ENCODE measurements at places on chromosomes 6 and 20.
A peak's percentile ranks its signal among the peaks of the same experiment; 100 is the strongest.

DNA sequence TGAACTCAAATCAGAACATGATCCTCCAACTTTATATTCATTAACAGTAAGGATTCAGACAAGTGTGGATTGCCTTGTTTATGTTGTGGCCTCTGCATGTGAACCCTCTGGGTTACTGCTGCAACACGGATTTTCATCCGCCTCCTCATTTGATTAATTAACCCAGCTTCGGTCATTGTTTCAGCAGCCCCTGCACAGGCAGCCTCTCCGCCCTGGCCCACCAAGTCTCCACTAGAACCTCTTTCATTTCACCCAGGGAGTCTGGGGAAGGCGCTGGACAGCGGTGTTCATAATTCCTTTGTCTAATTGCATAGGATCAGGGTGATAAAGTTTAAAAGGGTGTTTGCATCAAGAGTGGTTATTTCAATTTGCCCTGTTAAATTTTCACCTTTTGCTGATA lies 15.7 kb downstream of the NKX2-2 start:
- DNase-seq: no peak

DNA sequence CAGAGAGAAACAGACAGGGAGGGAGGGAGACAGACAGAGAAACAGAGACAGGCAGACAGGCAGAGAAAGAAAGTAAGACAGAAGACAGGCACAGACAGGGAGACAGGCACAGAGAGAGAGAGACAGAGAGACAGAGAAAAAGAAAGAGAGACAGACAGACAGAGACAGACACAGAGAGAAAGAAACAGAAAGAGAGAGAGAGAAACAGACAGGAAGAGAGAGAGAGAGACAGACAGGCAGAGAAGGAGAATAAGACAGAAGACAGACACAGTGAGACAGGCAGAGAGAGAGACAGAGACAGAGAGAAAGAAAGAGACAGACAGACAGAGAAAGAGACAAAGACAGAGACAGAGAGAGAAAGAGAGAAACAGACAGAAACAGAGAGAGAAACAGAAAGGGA lies 754.8 kb upstream of the DEFB115 start:
- DNase-seq: no peak

DNA sequence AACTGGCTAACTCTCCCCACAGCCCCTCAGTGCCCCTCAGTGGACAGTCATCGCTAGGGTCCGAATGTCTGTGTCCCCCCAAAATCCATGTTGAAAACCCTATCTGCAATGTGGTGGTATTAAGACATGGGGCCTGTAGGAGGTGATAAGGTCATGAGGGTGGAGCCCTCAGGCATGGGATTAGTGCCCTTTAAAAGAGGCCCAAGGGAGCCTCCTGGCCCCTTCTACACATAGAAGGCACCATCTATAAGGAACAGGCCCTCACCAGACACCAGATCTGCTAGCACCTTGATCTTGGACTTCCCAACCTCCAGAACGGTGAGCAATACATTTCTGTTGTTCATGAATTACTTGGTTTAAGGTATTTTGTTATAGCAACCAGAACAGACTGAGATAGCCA lies 6.7 kb upstream of the TRAF3IP2 start:
- DNase-seq: no peak

DNA sequence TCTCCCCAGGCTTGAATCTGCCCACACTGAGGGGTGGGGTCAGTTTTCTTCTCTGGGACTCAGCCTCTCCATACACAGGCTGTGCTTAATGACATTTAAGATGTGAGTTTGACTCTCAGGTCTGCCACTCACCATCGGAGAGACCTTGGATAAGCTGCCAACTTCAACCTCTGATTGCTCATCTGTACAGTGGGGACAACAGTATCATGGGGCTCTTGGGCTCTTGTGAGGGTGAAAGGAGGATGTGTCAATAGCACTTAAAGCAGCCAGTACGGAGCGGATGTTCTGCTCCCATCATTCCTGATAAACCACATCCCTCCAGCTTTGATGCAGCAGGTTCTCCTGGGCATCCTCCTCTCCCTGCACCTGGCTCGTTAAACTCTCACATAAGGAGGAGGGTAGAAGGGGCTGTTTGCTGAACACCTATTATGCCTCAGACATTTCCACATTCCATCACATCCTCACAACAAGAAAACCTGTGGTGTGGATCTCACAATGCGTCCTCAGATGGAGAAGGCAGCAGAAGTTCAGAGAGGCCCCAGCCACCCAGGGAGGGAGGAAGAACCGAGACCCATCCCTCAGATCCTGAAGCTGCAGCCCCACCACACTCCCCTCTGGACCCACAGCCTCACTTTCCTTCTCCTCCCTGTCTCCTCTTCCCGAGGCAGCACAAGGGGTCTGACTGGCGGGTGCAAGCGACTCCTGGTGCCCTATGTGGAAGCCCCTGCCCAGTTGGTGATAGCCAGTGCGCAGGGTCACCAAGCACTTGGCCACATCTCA lies 1.9 kb upstream of the PDYN start:
- DNase-seq: no peak

GRCh38 chr6:31587791-31588777 lies 2.0 kb downstream of the LST1 start:
- DNase-seq: no peak

DNA sequence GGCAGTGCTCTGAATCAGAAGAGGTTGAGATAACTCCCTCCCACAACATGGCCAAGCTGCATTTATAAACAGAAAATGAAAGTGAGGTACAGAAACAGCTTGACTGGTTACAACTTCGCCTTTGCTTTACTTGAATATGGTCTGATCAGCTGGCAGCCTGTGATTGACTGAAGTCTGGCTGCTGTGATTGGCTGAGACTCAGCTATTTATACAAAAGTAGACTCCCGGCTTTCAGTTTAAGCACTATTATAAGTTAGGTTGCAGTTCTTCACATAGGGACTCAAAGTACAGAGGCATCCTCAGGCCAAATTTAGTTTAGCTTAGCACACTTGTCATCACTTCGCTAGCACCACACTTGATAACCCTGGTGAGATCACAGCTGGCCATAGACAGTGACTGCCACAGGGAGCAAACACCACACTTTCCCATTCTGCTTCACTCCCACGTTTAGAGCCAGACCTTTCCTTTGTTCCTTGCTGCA lies 362.6 kb downstream of the EPM2A start:
- no peak for DNase-seq

DNA sequence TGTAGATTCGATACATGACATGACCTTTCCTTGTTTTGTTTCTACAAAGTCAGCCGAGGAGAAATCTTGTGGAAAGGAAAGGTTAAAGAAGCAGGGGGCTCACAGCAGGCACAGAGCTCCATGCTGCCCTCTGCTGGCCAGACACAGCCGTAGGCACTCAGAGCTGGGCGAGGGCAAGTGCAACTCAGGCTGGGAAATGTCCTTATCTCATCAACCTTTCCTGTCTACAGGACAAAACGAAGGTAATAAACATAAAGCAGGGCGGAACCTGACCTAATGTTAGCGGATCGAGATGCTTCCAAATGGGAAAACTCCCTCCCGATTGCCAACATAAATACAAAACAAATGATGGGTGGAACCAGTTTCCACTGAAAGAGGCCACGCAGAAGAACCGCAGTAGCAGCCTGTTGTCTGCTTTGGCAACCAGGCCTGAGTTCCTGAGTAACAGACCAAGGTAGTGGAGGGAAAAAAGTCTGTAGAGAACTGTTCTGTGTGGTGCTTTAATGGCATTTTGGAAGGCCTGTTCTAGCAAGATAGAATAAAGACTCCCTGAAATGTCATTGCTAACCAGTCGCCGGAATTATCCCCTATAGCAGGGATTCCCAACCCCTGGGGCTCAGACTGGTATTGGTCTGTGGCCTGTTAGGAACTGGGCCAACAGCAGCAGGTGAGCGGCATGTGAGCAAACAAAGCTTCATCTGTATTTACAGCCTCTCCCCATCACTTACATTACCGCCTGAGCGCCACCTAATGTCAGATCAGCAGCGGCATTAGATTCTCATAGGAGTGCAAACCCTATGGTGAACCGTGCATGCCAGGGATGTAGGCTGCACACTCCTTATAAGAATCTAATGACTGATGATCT lies 85.2 kb downstream of the MBOAT1 start:
- DNase-seq: peak; percentile 40
